ENCODE measurements at places on chromosomes 3 and 15.

GRCh38 chr3:20235796-20236195, 49.8 kb upstream of the SGO1 start:
- no peak for DNase-seq

DNA sequence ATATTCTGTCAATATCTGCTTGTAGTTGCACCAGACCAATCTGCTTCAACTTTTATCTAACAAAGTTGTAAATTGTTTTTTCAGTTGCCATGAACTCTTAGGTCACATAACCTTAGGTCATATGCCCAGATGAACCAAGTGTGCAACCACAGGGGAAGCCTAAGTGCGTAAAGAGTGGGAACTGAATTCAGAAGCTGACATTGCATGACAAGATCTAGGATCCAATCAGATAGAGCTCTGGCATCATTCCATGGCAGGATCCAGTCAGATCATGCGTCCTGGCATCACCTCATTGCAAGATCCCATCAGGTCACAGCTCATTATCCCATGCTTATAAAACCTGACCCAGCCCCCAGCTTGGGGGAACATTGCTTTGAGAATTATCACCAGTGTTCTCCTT, 18.9 kb upstream of the IFT57 start:
- no peak for DNase-seq

- no peak for DNase-seq
These were observed 170.5 kb downstream of the GREM1 start for GRCh38 chr15:32888221-32888761.

- no peak for DNase-seq
These were observed 234.4 kb upstream of the ADAMTS9 start for GRCh38 chr3:64922213-64922612.

DNA sequence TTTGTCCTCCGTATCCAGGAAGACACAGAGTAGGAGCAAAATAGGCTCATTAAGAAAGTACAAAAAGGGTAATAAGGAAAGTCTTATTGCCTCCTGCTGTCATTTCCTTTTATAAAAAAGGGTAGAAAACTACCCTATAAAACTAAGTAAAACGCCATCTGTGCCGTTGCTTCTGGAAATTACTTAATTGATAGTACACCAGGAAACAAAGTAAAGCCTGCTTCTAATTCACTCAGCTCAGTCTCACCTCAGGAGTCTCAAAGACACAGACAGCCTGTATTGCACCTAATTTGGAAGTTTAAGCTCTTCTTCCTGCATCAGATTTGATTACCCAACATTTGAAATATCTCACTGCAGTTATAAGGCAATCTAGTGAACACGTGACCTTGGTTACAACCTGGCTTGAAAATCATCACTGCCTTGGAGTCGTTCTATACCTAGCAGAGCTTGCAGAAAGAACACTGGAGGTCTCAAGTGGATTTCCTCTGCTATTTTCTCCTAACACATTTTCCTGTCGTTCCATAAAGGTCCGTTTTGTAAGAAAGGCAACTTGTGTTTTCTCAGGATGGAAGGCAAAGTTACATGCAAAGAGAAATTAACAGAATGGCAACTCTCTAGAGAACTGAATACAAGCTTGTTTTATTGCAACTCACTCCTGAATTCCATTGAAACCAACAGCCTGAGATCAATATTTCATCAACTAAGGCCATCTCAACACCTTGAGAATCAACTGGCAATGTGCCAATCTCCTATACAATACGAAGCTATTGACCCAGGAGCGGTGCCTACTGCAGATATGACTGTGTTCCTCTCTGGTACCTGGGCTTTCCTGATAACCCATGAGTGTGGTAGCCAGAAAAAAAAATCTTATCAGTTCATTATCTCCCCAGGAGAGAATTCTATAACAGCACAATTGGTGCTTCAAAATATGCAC, 203.3 kb upstream of the LMCD1 start:
- DNase-seq: no peak

- DNase-seq: no peak
These were observed 12.1 kb downstream of the SLC4A7 start for GRCh38 chr3:27471923-27472550.

- no peak for DNase-seq
These were observed 42.5 kb downstream of the CHSY1 start for GRCh38 chr15:101209285-101209845.
